AG09309 (cell line): ENCODE measurements at places on chromosomes 7 and 10.

DNA sequence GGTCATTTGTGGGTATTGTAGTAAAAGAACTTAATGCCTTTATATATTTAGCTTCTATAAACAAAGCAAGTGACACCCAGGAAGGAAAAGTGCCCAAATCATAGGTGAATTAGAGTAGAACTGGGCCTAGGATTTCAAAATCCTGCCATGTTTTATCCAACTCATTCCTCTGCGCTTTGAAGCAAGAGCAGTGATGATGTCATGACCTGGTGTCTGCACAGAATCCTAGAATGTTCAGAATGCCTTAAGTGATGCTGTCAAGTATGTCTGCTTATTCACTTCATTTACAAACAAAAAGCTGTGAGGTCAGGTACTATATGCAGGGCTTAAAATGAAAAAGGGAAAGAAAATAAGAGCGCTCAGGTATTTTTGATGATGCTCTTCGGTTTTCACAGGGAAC lies 737.2 kb upstream of the ANKRD30A start:
- DNase-seq = no peak

GRCh38 chr10:52459097-52459496 lies 145.0 kb downstream of the DKK1 start:
- no peak for DNase-seq

DNA sequence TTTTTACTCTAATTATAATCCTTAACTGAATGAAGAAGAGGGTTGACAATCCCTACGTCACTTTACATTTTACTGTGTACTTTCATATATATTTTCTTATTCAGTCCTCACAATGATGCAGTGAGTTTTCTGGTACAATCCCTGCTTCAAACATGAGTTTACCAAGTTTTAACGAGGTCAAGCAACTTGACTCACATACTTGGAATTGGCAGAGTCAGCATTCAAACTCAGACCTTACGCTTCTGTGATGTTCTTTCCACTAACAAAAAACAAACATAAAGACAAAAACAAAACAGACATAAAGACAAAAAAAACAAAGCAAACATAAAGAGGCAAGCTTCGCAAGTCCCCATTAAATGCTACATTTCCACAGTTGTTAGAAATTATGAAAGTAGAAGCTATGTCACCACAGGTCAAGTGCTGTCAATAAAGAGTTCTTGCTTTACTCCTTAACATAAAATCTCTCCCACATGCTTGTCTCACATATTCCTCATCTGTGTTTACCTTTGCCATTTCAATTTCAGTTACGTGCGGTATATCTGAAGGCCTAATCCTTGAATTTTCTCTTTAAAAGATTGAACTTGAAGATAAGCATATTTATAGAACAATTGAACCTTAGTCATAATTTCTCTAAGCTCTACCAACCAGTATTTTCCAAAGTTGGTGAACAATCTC lies 217.3 kb downstream of the CELF2 start:
- no peak for DNase-seq

- DNase-seq = no peak
These were observed 717.2 kb upstream of the KCND2 start for GRCh38 chr7:119555788-119556187.

- no peak for DNase-seq
These were observed 1.6 kb upstream of the SEPHS1 start for GRCh38 chr10:13349463-13350274.

DNA sequence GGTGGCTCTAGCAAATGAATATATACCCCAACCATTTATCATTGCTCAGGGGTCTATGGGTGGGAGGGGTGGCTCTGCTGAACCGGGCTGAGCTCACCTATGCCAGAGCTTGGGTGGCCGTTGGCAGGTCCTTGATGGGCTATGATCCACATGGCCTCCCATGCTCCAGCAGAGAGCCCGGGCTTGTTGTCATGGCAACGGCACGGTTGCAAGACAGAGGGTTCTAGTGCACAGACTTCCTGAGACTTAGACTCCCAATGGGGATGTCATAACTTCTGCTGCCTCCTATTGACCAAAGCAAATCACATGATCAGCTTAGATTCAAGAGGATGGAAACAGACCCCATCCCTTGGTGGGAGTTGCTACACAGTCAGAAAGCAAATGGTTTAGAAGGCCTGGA lies 36.4 kb upstream of the CARD11 start:
- DNase-seq = no peak

DNA sequence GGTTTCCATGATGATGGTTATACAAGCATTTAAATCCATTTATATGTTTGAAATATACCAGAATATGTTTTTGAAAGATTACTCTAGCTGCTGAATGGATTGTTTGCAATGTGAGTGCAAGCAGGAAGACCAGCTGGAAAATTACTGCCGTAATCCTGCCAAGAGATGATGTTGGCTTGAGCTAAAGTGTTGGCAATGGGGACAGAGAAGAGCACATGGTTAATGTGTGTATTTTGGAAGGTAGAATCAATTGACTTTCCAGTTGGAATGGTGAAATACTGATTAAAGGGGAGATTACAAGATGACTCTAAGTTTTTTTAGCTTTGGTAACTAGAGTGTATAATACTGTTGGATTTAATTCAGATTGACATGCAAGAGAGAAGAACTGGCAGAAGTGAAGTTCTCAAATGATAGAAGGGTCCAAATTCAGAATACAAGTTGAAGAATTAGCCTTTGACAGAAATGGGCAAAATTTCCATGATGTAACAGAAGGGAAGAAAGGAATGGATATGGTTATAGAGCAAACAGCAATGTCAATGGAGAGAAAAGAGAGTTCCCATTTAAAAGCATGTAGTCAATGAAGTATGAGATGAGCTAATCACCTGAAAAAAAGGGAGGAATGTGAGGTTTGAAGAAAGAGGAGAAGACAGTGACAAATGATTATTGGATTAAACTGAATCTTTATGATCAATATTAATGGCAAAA lies 422.0 kb downstream of the CDC14C start:
- no peak for DNase-seq

DNA sequence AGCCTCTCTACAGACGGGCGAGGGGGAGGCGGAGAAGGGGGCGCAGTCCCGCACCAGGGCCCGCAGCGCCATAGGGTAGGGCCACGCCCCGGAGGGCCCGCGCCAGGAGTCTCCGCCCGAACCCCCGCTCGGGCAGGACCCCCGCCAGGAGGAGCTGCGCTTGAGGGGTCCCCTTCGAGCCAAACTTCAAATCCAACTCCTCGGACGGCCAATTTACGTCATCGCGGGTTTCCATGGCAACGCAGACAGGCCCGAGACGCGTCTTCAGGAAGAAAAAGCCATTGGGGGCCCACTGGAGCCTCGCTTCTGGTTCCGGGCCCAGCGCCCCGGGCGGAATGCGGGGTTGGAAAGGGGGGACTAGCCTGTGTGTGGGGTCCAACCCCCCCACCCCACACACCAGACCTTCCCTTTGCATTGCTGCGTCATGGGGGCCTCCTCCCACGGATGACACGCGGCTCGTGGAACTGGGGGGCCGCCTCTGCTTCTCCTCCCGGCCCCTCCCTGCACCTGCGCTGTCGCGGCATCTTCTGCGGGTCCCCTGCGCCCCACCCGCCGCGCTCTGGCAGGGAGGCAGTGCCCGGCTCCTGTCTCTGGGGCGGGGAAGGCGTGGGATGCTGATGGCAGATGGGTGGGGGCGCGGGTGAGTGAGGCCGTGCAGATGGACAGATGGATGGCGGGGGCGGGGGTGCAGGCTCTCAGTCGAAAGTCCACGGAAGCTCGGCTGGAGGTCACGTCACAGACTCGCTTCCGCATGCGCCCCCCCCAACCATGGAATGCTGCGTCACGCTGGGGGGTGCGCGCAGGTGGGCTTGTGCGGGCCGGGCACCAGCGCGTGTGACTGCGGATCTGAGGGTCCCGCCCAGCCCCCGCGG lies 1.2 kb downstream of the CALY start:
- DNase-seq = no peak

- no peak for DNase-seq
These were observed 166.0 kb upstream of the CDCA7L start for GRCh38 chr7:22111661-22112060.

GRCh38 chr10:61835069-61835945 lies 66.2 kb upstream of the ARID5B start:
- DNase-seq = no peak

GRCh38 chr7:93984024-93984423 lies 20.1 kb downstream of the BET1 start:
- DNase-seq = no peak

DNA sequence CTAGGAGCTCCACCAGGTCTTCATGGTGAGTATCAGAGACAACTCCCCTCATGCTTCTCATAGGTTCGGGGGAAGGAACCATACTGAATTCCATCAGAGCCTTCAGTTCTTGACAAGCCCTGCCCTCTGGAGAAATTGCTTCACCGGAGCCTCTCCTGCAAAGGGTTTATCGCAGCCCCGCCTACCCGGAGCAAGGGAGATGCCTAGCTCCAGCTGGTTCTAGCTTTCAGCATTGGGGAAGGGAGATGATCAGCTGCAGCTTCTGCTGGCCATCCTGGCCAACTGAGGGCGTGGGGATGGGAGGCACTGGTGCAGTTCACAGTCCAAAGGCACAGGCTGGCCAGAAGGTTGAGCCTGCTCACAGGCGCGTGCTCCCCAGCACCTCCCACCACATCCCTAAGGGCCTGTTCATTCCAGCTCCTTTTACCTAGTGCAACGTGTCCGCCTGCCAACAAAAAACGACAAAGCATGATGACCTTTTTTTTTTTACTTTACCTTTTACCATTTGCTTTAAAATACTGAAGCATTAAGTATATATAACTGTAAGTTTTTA lies 31.2 kb downstream of the LANCL2 start:
- DNase-seq = no peak

DNA sequence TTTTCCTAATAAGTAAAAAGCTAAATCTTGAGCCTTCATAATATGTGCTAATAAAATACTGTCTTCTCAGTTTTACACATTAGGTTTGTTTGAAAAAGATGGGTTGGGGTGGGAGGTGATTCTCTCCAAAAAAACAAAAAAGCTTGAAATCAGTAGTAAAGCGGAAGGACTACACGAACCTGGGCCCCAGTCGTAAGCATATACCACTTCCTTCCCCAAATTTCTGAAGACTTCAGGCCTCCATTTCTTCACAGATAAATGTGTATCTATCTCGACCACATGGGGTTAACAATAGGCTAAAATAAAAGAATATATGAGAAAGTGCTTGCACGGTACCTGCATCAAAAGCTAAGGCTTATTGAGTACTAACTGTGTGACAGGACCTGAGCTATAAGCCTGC lies 51.6 kb upstream of the PAX2 start:
- DNase-seq = no peak

GRCh38 chr10:72037811-72038210 lies 50.5 kb downstream of the SPOCK2 start:
- no peak for DNase-seq

- DNase-seq = no peak
These were observed 9.5 kb downstream of the C7orf25 start for GRCh38 chr7:42902331-42902730.

GRCh38 chr10:43576580-43576979 lies 2.2 kb upstream of the ZNF239 start:
- no peak for DNase-seq

GRCh38 chr10:118958984-118959925 lies 70.3 kb upstream of the NANOS1 start:
- DNase-seq = no peak

- no peak for DNase-seq
These were observed 73.9 kb downstream of the KCNMA1 start for GRCh38 chr10:77563638-77564270.

DNA sequence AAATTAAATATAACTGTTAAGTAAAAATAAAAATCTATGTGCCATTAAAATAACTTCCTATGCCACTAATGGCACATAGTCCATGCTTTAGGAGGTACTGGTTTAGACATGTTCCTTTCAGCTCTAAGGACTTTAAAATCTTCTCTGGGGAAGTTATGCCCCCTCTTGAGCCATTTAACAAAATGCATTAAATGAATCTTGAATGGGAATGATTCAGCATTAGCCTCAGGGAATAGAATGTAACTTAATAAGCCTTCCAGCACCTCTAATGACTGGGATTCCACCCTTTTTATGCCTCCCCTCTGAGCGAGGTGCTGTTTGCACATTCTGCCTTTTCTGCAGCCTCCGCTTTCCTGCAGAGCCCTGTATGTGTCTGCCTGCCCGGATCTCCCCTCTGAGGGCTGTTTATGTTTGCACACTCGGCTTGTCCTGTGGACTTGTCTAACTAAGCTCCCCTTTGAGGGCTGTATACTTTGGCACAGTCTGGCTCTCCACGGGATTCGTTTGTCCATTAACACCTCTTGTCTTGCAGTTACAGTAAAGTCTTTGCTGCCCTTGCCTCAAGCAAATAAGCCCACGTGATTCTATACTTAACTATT lies 108.4 kb upstream of the HPS1 start:
- no peak for DNase-seq

DNA sequence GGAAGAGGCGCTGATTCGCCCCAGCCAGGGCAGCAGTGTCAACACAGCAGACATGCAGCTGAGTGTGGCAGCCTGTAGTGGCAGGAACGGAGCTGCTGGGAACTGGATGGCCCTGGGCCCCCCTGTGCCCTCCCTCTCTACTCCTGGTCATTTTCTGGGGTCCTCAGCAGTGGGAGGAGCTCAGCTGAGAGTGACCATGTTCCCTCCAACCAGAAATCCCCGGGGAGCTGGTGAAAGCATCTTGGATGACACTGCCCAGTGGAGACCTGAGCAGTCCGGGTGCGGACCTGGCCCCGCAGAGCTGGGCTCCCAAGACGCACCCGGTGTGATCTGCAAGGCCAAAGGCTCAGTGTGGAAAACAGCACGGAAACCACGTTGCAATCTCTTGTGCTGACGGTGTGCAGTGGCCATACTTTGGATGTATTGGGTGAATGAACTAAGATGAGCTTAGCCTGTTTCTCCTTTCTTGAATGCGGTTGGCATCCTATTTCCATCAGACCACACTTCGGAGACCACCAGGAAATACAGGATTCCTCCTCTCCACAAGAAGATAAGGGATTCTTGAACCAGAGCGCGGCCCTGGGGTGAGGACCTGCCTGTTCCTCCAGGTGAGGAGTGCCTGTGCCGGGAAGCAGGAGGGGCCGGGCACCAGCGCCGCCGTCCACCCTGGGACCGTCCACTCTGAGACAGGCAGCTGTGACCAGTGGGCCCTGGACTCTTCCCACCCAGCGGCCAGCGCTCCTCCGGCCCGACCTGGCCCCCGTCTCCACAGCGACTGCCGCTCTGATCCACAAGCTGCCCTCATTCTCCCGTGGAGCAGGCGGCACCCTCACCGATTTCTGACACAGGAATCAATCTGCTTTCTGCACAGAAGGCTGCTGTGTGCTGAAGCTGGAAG lies 93.5 kb upstream of the DIP2C start:
- DNase-seq = no peak

GRCh38 chr7:74356589-74357315 lies 67.5 kb downstream of the CLIP2 start:
- DNase-seq = no peak

- no peak for DNase-seq
These were observed 196.9 kb upstream of the CDCA7L start for GRCh38 chr7:22142572-22142971.

DNA sequence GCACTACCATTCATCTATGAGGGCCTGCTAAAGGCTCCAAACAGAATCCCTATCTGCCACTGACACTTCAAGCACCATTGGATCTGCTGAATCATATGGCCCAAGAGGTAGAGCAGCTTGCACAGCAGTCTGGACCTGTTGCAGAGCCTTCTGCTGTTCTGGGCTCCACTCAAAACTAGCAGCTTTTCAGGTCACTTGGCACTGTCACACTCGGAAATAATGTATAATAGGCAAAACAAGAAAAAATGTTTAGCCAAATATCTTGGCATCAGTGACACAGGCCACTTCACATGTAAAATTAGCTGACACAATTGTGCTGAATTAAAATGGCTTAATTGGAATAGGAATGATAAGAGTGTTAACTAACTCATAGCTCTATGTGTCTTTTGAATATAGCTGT lies 1182.9 kb upstream of the LRRTM3 start:
- DNase-seq = no peak
